ENCODE measurements at places on chromosomes 13 and 19.

DNA sequence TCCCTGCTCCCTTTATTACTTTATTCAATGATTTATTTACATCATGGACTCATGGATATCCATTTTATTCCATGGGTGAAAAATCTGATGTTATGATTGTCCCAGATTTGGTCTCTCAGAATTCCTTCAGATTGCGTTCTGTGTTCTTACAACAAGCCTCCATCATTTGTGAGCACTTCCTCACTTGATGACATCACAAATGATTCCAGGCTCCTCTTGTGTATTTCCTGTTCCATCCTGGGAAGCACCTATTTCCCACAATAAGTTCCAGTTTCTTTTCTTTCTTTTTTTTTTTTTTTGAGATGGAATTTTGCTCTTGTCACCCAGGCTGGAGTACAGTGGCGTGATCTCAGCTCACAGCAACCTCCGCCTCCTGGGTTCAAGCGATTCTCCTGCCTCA is 6.7 kb downstream of the ACP7 start:
- DNase-seq, result no peak

GRCh38 chr13:91292630-91293221 is 54.8 kb upstream of the MIR17HG start:
- DNase-seq, result no peak

- peak; percentile 41 for DNase-seq
These were observed 1.1 kb downstream of the MAB21L1 start for GRCh38 chr13:35475212-35475959.

GRCh38 chr19:32881766-32882165 is 12.2 kb upstream of the SLC7A9 start:
- no peak for DNase-seq

DNA sequence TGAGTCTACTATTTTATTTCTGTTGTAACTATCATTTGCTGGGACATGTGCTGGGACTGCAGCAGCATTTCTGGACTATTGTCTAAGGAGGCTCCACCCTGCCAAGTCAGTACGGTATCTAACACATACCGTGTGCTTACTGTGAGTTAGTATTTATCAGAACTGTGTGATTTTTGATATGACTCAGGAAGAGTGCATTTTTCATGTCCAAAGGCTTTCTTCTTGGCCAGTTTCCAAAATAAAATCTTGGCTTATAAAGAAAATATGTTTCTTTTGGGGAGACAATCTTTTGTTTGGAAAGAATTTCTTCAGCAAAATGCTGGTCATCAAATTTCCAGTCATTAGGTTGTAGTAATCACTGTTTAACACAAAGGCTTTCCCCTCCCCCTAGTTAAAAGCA is 11.6 kb downstream of the PARP4 start:
- DNase-seq, result no peak

DNA sequence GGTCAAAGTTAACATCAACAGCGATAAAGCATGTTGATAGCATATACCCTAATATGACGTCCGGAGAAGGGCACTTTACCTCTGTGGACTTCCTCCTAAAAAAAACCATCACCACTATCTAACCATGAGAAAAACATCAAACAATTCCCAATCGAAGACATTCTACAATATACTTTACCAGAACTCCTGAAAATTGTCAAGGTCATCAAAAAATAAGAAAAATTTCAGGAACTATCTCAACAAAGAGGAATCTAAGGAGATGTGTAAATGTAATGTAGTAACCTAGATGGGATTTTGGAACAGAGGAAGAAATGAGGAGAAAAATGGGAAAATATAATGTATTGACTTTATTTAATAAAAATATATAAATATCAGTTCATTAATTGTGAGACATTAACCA is 1026.8 kb upstream of the MIR17HG start:
- no peak for DNase-seq
